ENCODE measurements at places on chromosomes 16 and 17.

DNA sequence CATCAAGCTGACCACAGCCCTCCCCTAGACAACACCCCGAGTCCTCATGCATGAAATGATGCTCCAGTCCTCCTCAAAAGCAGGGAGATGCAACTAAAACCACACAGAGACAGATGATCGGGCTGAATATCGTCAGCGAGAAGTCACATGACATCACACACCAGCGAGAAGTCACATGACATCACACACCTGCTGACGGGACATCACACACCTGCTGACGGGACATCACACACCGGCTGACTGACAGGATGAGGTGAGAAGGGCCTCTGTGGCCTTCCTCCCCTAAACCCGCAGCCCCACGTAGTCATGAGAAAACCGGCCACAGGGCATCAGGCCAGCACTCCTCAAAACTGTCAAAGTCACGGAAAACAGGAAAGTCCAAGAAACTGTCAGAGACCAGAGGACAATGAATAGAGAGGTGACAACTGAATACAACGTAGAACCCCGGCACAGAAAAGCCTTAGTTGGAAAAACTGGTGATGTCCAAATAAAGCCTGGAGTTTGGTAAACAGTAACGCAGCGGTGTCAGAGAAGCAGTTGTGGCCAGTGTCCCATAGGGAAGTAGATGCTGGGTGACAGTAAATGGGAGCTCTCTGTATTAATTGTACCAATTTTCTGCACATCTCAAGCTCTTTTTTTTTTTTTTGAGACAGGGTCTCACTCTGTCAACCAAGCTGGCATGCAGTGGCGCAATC is 14.3 kb downstream of the LITAF start:
- no peak for DNase-seq

DNA sequence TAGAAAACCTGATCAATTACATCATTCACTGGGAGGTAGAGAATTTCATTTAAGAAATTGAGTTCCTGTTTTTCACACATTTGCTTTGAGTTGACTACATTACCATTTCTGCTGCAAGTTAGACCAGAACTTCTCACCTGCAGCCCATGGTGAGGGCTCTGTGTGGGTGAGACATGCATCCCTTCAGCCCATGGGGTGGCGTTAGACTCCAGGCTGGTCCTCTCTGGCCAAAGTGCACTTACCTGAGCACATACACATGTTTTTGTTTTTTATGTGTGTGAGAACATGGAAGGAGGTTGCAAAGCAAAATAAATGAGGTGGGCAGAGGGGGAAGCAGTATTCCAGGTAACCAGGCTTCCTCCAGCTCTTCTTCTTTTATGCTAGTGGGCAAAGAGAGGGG is 470.2 kb downstream of the PMP22 start:
- DNase-seq = no peak

GRCh38 chr17:65054602-65055001 is 1.9 kb downstream of the GNA13 start:
- DNase-seq = no peak

DNA sequence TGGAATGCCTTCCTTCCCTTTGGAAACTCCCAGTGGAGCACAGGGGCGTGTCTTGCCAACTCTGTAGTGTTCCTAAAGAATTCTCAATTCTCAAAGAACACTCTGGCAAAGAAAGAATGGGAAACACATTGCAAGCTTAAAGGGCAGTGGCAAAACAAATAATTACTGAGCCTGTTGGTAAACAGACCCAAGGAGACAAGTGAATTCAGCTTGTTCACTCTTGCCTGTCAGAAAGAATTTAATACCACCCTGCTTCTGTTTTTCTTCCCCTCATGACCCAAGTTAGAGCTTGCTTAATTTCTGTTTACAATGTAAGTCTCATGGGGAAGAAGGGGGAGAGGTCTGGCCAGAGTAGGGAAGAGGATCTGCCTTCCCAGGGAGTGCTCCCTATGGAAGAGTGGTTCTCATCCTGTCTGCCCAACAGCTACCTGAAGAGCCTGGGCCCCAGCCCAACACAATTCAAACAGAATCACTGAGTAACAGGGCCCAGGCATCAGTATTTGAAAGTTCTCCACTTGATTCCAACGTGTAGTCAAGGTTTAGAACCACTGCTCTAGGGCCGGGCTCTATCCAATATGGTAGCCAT is 386.0 kb downstream of the SLC39A11 start:
- DNase-seq = no peak

GRCh38 chr17:83198366-83199341 is 119.2 kb downstream of the METRNL start:
- no peak for DNase-seq

- no peak for DNase-seq
Observed at GRCh38 chr16:17302620-17303019, 168.1 kb downstream of the XYLT1 start.

DNA sequence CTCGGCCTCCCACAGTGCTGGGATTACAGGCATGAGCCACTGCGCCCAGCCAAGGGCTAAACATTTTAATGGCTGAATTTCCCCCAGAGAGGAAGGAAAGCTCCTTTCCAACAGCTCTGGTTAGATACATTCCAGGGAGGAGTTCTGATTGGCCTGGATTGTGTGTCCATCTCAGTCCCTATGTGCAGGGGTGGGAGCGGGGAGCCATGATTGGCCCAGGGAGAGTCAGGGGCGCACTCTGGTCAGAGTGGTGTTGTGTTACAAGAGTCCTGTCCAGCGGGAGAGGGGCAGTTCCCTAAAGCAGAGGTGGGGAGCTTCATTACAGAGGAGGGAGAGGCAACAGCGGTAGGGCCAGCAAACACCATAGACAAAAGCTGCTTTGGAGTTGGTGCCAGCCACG is 75.0 kb downstream of the RAP1GAP2 start:
- peak; percentile 92 for DNase-seq

- peak; percentile 87 for DNase-seq
Observed at GRCh38 chr17:82003411-82004381, 19.0 kb downstream of the CENPX start.

DNA sequence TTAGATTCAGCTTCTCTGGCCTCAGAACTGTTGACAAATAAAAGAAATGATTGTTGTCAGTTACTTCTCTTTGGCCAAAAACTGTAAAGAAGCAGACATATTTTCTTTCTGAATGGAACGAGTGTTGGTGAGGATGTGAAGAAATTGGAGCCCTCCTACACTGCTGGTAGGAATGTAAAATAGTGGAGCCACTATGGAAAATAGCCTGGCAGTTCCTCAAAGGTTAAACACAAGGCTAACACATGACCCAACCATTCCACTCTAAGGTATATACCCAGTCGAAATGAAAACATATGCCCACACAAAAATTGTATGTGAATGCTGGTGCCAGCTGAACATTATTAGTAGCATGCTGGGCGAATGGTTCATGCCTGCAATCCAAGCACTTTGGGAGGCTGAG is 14.2 kb upstream of the KRT24 start:
- DNase-seq = no peak

- no peak for DNase-seq
Observed at GRCh38 chr17:56624309-56624708, 30.8 kb downstream of the NOG start.

DNA sequence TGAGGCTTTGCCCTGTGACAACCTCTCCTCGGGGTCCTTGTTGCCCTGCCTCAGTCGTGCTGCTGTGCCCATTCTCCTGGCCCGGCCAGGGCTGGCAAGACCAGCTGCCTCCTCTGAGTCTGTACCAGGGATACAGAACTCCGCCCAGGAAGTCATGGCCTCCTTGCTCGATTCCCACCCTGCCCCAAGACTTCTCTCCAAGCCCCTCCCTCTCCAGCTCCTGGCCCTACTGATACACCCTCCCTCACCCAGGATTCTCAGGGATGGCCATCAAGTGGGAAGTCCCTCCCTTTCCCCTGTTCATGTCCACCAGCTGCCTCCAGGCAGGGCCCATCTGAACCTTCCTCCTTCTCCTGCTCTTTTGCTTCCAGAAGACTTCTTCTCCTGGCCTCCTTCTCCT is 11.2 kb upstream of the TMEM208 start:
- DNase-seq = no peak

- no peak for DNase-seq
Observed at GRCh38 chr17:5823219-5823618, 238.9 kb upstream of the NLRP1 start.

DNA sequence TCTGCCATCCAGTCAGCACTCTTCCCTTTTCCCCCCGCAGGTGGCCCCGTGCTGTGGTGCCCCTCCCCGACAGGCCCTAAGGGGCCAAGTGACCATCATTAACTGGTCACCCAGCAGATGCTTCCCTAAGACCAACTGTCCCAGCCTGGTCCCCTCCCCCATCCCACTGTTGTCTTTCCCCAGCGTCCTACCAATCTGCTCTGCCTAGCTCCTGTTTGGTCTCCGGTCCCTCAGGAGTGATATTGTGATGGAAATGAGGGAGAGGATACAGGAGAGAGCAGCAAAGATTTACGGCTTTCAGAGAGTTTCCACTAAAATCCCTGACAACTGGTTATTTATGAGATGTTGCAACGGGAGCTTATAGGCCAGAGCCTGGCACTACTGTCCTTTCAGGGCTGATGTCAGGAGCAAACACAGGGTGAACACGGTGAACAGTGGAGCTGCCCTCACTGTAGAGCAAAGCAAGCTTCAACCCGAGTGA is 1.4 kb upstream of the TTLL6 start:
- peak; percentile 86 for DNase-seq

- peak; percentile 96 for DNase-seq
Observed at GRCh38 chr17:66777689-66778225, 57.2 kb upstream of the CACNG5 start.

GRCh38 chr16:89023151-89023551 is 46.1 kb upstream of the CBFA2T3 start:
- no peak for DNase-seq

- DNase-seq = no peak
Observed at GRCh38 chr16:48494742-48495141, 109.5 kb upstream of the SIAH1 start.

- peak; percentile 61 for DNase-seq
Observed at GRCh38 chr16:65120831-65121721, 787 bp downstream of the CDH11 start.

DNA sequence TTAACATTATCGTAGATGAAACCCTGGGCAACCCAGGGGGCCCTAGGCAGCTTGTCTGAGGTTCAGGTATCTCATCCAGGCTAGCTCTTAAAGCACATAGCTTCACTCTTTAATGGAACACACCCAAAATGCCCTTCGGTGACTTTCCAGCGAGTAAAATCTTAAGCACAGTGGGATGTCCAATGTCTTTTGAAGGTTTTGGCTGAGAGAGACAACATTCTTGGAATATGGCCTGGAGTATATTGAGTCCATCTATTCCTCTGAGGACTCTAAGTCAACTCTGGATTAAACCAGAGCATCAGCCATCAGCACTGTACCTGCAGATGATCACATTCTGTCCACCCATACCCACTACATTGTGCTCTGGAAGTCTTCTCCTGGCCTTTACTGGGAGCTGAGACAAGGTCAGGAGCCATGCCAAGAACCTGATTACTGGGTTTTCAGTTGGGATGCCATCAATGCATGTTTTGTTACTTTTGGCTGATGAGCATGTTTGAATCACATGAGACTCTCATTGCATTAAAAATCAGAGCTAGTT is 63.4 kb upstream of the CDH11 start:
- DNase-seq = no peak

- no peak for DNase-seq
Observed at GRCh38 chr16:10575506-10576130, 4.8 kb downstream of the EMP2 start.

GRCh38 chr16:67304020-67304419 is 22.5 kb downstream of the KCTD19 start:
- no peak for DNase-seq

DNA sequence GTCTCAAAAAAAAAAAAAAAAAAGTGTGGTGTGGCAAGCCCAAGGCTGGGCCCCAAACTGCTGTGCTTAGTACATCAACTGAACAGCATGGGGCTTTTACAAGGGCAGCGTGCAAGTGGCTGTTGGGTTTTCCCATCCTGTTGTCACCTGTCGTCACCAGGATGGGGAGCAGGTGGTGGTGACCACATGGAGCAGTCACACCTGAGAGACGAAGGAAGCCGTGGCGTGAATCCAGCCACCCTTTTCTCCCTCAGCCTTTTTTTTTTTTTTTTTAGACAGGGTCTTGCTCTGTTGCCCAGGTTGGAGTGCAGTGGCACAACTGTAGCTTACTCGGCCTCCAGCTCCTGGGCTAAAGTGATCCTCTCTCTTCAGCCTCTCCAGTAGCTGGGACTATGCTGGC is 4.1 kb upstream of the MRPL58 start:
- DNase-seq = no peak

GRCh38 chr16:85040685-85041084 is 13.1 kb downstream of the KIAA0513 start:
- DNase-seq = no peak

- no peak for DNase-seq
Observed at GRCh38 chr16:49670627-49671026, 185.3 kb downstream of the ZNF423 start.

GRCh38 chr17:39200070-39200879 is at the start of gene RPL19:
Gene RPL19 (plus strand): TSS chr17:39200283. CDS start chr17:39200345, 62 bp downstream.
- peak; percentile 85 for DNase-seq

DNA sequence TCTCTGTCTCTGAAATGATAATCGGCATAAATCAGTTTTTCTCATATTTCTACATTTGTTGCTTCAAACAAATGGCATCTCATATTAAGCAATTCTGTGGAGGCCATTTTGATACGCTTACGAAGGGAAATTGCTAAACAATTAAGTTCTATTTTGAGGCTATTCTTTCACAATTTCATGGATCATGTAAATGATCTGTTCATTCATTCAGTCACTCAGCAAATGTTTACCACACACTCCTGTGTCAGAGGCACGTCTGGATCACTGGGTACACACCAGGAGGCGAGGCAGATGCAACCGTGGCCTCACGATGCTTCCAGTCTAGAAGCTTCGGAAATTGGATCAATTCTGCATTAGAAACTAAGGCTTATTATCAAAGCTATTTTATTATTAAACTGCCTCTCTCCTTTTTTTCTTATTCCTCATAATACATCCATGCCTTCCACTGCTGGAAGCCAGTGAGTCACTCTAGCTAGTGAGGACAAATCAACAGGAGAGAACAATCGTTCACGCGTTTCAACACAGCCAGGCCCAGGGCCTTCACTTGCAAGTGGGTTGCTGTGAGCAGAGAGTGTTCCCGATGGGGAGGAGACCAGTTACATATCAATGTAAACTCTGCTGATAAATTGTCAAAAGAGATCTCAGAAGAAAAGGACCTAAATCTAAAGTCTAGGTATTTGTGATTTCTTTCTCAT is 11.3 kb upstream of the SLC39A11 start:
- DNase-seq = no peak

- peak; percentile 72 for DNase-seq
Observed at GRCh38 chr16:8686031-8686621, 11.7 kb downstream of the ABAT start.

GRCh38 chr16:53357955-53358354 is 76.3 kb upstream of the RBL2 start:
- DNase-seq = no peak

GRCh38 chr17:8994319-8994718 is 27.0 kb upstream of the NTN1 start:
- DNase-seq = peak; percentile 83
